Activated CD4-positive, alpha-beta T cell treated with anti-CD3 and anti-CD28 coated beads, Interleukin-2, amount 50 U/mL, for 16 hours (primary cell): ENCODE measurements at places on chromosomes 11 and 22.
A peak's percentile ranks its signal among the peaks of the same experiment; 100 is the strongest.

DNA sequence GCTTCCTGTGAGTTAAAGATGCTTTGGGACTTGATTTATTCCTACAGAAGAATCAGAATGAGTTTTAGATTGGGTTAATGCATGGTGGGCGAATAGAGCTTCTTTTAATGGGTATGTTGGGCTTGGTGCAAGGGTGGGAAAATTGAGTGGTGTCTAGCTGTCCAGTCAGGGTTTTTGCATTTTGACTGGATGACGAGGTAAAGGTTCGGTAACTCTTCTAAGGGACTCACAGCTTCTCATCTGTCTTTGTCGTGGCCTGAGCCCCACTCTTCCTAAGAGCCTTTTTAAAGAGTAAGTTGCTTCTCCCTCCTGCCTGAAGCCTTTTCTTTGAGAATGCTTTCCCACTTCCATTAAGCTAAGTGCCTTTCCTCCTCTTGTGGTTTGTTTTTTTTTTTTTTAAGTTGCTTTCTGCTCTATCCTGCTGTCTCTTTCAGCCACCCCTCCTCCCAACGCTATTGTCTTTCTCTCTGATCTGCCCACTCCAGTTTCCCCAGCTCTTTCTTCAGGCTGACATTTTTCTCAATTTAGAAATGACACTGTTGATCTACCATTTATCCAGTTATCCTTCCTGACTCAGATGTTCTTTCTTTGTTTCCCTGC lies 1.1 kb downstream of the DPF2 start:
- DNase-seq: no peak

DNA sequence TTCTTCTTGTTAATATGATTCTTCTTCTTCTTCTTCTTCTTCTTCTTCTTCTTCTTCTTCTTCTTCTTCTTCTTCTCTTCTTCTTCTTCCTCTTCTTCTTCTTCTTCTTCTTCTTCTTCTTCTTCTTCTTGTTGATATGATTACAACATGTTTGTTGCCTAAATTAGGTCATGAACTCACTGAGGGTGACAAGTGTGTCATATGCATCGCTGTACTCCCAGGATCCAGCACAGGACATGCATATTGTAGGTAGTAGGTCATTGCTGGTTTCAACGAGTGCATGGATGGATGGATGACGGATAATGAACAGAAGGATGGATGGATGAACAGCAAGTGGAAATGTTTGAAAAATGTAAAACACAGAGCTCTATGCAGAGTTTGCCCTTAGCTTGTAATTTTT lies 14.9 kb upstream of the PVALB start:
- no peak for DNase-seq

- DNase-seq: no peak
Measured at GRCh38 chr11:60195923-60196368, 13.1 kb upstream of the MS4A6A start.

GRCh38 chr22:41920271-41920976 lies 5.5 kb upstream of the SHISA8 start:
- no peak for DNase-seq

DNA sequence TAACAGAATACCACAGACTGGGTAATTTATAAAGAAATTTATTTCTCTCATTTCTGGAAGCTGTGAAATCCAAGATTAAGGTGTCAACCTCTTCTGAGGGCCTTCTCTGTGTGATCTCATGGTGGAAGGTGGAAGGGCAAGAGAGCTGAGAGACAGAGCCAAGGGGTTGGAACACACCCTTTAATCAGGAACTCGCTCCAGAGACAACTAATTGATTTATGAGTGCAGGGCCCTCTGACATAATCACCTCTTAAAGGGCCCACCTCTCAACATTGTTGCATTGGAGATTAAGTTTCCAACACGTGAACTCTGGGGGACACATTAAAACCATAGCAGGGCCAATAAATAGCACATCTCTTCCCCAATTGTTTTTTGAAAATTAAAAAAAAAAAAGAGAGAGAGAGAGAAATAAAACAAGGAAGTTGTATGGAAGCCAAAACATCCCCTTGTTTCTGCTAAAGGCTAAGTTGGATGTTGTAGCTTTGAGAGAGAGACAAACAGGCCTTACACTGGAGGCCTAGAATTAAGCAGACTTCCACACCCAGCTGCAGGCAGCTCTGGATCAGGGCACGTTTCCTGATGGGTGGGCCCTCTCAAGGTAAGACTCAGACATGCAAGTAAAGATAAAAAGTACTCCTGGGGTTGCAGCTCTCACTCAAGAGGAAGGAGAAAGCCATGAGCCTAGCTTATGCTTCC lies 64.1 kb upstream of the BIRC3 start:
- DNase-seq: no peak

GRCh38 chr22:43277987-43278601 lies 65.1 kb downstream of the SCUBE1 start:
- DNase-seq: no peak

- no peak for DNase-seq
Measured at GRCh38 chr22:40180403-40180802, 2.7 kb downstream of the TNRC6B start.

- peak; percentile 45 for DNase-seq
Measured at GRCh38 chr22:26172389-26172990, 3.2 kb downstream of the SEZ6L start.

- no peak for DNase-seq
Measured at GRCh38 chr11:1791912-1792311, 28.2 kb upstream of the CTSD start.

- no peak for DNase-seq
Measured at GRCh38 chr11:1563149-1563638, 8.9 kb downstream of the DUSP8 start.

DNA sequence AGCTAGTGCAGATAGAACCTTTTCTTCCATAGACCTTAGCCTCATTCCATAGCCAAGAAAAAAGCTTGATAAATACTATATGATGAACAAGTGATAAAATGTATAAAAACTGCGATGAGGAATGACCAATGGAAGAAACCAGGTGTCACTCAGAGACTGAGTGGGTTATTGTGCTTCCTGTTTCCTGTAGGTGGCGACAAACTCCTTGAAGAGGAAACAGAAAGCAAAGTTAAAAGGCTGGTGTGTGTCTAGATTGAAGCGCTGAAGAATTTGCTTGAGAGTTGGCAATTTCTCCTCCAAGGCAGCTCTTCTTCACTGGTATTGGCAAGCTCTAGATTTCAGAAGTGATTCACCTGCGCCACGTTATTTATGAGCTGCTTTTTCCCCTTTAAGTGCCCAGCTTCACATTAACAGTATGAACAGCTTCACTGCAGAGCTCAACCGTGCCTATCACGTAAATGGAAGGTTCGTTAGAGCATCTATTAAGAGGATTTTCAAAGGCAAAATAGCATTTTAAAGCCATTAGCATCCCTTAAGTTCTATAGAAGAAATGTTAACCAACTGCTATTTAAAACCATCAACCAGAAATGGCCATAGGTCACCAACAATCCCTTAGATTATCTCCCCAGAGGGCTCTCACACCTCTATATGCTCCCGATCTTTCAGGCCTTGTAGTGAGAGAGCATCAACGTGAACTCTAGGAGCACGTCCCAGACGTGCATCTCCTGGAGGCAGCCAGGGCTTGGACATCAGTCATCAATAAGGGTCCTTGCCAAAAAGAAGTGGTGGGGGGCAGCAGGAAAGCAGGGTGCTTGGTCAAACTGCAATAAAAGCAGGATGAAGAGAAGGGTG lies 179.4 kb downstream of the CADM1 start:
- peak; percentile 62 for DNase-seq

DNA sequence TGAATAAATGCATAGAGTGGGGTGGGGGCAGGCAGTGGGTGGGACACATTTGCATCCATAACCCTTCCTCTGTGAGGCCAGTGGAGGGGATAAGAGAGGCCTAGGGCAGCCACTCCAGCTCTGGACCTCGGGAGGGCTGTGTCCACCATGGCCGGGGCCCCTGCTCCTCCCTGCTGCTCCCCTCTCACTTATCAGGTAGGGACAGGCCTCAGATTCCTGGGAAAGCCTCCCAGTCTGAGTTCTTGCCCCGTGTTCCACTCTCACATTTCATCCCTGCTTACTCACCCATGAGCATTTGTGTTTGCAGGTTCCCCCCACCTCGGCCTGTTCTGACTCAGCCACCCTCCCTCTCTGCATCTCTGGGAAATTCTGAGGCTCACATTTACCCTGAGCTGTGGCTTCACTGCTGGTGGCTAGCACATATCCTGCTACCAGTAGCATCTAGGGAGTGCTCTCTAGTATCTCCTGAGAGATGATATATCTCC lies 128.7 kb upstream of the TOP3B start:
- DNase-seq: peak; percentile 87

DNA sequence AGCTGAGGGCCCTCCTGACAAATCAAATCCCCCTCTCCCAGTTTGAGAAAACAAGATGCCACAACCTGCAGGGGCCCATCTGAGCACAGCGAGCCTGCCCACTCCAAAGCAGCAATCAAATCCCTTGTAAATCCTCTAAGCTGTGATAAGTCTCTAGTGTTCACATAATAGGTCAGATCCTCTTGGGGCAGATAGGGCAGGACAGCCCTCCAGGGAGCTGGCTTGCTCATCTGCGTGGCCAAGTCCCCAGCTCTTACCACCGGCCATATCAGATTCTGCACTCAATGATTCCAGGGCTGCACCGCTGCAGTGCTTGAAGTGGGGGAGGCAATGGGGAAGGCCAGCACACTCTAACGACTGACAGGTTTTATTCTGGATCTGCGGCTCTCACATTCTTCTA lies 29.6 kb upstream of the FLI1 start:
- no peak for DNase-seq

DNA sequence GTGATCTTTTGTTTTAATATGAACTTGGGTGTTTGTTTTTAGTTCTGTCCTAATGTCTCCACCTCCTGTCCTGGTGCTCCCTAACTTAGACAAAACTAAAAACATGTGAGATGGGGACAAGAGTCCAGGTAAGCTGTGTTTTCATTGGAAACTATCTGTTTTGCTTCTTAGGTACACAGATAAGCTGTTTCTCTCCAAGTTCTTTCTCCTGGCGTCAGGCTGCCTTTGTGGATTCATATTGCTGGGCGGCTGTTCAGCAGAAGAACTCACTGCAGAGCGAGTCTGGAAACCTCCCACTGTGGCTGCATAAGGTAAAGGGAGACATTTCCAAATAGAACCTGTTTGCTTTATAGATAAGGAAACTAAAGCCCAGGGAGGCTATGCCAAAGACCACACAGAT lies 24.7 kb downstream of the PANX1 start:
- DNase-seq: no peak

GRCh38 chr22:30282616-30283046 lies 6.7 kb downstream of the CASTOR1 start:
- no peak for DNase-seq
